ENCODE measurements at places on chromosomes 2 and 18.

DNA sequence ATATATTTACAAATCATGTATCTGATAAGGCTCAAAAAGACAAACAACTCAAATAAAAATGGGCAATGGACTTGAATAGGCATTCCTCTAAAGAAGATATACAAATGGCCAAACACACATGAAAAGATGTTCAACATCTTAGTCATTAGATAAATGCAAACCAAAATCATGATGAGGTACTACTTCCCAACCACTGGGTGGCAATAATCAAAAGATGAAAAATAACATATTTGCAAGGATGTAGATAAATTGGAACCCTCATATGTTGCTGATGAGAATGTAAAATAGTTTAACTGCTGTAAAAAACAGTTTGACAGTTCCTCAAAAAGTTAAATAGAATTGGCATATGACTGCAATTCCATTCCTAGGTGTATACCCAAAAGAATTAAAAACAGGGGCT is 132.3 kb downstream of the TTC32 start:
- no peak for DNase-seq

DNA sequence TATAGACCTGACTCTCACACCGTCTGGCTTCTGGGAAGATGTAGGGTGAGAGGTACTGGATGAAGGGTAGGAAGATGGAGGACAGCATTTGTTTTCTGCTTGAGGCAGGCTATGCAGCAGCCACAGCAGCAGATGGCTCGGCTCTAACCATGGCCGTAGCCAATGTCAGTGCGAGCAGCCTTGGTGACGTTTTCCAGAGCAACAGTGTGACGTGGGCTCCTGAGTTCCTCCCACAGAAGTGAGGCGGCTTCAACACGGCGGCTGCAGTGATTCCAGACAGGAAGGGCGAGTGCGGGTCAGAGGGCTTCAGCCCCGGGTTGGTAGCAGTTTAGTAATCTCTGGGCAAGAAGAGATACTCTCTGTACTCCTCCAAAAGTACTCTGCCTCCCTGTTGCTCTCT is 133.0 kb upstream of the MYT1L start:
- no peak for DNase-seq

GRCh38 chr18:59145055-59145454 is 5.4 kb downstream of the SEC11C start:
- DNase-seq, result no peak

- DNase-seq, result no peak
These were observed 62.1 kb downstream of the EMILIN2 start for GRCh38 chr18:2908946-2909335.

DNA sequence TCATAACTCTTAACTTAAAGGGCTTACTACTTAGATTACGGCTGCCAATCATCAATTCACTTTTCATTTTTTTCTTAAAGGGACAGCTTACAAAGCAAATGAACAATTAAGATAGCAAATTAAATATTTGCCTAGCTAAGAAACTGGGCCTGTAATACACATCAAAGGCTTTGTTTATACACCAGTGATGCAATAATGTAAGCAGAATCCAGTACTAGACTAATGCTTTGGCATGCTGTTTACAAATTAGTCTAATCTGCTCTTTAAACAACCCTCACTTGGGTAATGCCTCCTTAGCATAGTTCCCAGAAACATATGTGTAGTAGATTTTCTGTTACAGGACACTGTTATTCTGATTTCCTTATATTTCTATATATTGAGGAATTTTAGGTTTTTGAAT is 105.8 kb downstream of the ARHGAP28 start:
- no peak for DNase-seq

DNA sequence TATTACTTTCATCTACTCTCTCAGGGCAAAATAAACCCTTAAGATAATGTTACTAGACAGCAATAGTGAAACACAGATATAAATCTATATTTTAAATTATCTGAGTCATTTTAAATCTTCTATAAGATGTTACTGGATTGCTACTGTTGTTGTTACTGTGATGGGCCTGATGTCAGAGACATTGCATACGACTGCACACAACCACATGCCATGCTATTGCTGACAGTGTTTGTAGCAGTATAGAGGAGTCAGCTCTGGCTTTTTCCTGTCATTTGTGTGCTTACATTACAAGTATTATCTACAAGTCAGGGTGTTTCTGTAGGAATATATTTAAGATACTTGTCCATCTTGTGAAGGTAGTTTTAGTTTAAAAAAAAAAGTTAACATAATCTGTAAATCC is 63.9 kb downstream of the CCDC148 start:
- no peak for DNase-seq

- DNase-seq, result no peak
These were observed 24.9 kb upstream of the PDCL3 start for GRCh38 chr2:100537918-100538317.

GRCh38 chr18:46480226-46480625 is 176.8 kb downstream of the LOXHD1 start:
- DNase-seq, result no peak

DNA sequence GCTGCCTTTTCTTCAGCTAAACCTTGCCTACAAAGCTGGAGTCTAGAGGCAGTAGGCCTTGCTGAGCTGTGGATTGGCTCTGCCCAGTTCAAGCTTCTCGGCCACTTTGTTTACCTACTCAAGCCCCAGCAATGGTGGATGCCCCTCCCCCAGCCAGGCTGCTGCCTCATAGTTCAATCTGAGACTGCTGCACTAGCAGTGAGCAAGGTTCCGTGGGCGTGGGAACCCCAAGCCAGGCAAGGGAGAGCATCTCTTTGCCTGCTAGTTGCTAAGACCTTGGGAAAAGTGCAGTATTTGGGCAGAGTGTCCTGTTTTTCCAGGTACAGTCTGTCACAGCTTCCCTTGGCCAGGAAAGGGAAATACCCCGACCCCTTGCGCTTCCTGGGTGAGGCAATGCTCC is 68.9 kb downstream of the VAPA start:
- DNase-seq, result no peak

- no peak for DNase-seq
These were observed 208.9 kb downstream of the LPIN1 start for GRCh38 chr2:11955314-11955713.

DNA sequence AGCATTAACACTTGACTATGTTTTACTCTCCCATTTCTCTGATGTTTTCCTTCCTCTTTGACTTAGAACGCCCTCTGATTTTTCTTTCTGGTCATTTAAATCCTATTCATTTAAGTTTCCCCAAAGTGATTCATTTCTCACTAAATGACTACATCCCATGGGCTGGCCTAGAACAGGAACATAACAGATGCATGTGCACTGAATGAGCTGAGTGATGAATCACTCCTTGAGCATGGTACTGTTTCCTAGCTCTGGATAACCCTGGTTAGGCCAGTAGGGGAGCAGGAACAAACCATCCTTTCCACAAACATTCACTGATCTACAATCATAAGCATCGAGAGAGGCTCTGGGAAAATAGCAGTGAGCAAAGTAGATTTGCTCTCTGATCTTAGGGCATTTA is 221.9 kb upstream of the SETBP1 start:
- DNase-seq, result no peak

- DNase-seq, result no peak
These were observed 128.0 kb downstream of the OLA1 start for GRCh38 chr2:174120346-174120745.

DNA sequence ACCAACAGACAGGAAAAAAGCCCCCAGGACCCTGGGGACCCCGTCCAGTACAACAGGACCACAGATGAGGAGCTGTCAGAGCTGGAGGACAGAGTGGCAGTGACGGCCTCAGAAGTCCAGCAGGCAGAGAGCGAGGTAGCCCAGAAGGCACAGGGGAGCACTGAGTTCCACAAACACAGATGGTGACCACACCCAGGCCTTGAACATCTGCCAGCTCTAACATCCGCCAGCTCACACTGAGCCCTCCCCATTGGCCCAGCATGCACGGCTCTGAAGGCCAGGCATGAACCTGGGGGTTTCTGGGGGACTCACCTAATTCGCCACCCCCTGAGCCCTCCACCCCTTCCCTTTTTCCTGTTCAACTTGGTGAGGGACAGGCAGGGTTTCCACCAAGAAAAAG is 25.6 kb upstream of the PRLH start:
- no peak for DNase-seq

- no peak for DNase-seq
These were observed 262.8 kb downstream of the FBXO15 start for GRCh38 chr18:73884868-73885267.

DNA sequence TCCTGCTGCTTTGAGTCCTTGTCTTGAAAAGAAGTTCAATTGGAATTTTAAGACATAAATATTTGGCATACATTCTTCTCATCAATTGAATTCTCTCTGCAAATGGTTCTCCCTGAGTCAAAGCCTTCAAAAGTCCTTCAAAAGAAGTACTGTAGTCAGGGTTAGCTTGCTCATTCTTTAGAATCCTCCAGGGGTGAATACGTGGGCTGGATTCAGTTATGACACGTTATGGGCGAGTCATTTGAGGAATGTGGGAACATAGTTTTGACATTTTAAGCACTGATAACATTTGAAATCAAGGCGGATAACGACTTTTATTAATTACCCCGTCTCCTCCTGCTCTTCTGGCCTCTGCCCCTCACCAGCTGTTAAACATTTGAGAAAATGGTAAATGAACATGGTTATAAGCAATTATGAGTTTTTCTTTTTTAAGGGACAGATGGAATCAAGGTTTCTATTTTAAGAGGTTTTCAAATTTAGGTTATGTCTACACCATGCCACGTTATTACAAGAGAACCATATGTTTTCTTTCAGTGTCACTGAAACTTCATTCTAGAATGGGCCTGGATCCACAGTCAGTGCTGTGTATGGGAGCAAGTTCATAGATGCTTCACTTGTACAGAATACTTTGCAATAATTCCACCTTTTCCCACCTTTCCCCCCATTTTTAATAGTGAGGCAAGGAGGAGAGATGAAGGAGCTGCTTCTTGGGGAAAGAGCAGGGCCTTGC is 273.1 kb downstream of the TSN start:
- no peak for DNase-seq

DNA sequence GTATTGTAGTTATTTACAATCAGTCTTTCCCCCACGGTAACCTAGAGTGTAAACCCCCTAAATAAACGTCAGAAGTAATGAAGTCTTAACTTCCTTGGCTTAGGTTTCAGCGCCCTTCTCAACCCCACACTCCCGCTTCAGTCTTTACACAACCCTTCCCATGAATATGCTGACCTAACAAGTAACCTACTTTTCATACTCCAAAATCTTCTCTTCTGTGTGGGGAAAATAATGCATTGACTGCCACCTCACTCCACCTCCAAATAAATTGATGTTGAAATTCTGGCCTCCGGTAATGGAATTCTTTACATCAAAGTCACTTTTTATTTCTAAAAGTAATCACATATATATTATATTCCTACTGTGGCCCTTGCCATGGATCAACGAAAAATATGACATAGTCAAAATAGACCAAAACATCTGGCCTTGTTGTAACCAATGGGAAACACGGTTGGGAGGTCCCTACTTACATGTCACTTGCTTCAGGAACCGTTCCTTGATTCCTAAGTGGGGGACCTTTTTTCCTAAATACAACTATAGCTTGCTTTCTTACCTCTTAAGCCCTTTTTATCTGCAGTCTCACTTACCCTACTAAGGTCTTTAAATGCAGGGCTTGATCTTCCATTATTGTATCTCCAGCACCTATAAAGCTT is 961 bp downstream of the GEN1 start:
- no peak for DNase-seq

Measured in T-cell (primary cell).